ENCODE measurements at places on chromosomes 2 and 18.
A peak's percentile ranks its signal among the peaks of the same experiment; 100 is the strongest.

DNA sequence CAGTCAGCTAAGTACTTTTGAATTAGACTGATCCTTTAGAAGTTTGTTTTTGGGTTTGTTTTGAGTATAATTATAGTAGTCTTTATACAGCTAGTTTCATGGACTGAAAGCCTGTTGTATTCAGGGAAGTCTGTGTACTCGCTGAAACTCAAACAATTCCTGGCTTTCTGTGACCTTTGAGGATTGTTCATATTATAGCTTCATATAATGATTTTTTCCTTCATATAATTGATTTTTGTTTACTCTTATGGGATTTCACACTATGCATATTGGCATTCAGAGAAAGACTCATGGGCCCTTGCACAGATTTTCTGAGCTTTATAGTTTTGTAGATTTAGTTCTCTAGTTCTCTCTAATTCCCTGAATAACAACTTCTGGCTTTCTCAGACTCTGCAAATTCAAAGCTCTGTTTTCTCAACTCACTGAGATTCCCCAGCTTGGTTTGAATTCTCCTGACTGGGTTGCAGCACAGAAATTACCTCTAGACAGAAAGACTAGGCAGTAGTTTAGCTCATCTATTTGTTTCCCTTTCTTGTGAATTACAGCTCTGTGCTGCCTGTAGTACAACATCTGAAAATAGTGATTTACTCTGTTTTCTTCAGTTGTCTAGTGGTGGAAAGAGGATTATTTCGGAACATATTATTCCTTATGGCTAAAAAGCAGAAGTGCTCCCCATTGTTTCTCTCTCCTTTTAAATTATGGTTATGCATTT, 495.9 kb upstream of the CNTNAP5 start:
- no peak for DNase-seq

GRCh38 chr2:33135645-33136044, 188.9 kb downstream of the LTBP1 start:
- DNase-seq: no peak

GRCh38 chr2:166388481-166389070, 12.8 kb upstream of the SCN9A start:
- DNase-seq: no peak

GRCh38 chr2:182316950-182317349, 109.9 kb downstream of the PDE1A start:
- DNase-seq: no peak

DNA sequence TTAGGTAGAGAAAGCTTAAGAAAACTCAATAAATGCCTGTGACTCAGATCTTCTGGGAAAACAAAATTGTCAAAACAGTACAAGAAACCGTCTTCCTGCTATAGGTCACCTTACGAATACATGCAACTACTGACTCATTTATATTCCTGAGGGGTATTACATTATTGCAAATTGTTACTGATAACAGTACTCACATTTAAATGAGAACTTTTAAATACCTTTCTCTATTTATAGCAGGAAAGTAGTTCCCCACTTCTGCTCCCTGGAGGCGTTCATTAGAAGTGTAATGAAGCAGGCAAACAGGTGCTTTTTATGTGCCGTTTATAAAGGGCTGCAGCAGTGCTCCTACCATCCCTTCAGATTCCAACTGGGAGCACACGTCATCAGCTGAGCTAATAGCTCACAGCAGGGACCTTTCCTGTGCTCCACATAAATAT, 65.1 kb upstream of the RPRM start:
- peak; percentile 65 for DNase-seq

- no peak for DNase-seq
These were observed 347.6 kb upstream of the KCNJ3 start for GRCh38 chr2:154350911-154351310.

DNA sequence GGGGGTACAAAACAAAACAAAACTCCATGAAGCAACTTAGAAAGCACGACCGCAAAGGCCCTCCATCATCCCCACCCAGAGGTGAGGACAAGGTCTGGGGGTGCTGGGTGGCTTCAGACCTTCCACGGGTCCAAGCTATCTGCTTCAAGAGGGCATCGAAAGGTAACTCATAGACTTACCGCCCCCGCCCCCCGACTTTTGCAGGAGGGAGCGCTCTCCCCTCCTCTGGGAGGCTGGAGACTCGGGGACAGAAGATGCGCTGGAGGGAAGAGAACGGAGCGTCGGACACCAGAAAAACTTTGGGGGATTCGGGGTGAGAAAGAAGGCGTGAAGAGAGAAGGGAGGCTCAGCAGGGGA, 300 bp upstream of the STON1 start:
- DNase-seq: no peak

DNA sequence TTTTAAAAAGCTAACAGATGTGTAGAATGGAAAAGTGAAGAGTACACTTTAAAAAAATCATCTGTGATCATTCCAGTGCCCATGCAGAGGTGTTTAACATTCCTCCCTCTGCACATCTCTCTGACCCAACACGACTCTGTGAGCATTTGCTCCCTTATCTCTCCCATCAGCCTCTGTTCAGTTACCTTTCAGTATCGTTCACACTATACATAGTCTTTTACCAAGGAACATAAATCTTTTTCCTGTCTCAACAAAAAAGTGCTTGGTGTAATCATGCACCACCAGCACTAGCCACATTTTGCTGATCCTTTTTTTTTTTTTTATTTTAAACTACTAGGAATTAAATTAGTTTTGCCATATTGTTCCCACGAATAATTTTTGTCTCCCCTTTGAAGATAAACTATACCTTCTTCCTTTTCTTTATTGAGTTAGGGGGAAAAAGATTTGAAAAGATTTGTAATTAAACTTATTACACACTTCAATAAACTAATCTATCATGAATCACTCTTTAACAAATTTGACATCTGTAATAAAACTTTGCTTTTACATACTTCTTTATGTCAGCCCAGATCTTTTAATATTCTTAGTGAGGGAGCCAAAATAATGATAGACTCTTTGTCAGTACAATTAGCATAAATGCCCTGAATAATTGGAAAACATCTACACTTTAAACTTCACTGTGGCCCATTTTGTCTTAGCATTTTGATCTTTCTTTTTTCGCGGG, 489.8 kb upstream of the FANCL start:
- DNase-seq: no peak

- peak; percentile 21 for DNase-seq
These were observed 14.9 kb upstream of the SNED1 start for GRCh38 chr2:240983361-240983995.

DNA sequence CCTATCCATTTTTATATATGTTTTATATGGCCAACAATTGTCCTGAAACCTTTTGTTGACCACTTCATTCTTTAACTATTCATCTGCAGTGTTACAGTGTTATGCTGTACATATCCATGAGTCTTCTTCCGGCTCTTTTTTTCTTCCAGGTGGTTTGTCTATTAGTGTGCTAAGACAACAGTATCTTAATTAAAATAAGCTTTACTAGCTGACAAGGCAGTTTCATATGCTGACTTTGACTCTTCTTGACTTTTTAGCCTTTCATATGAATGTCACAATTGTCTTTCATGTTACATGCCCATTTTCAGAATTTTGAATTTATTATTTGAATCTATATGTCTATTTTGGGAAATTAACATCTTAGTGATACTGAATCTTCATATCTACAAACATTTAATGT, 1249.0 kb downstream of the DPP10 start:
- DNase-seq: no peak

DNA sequence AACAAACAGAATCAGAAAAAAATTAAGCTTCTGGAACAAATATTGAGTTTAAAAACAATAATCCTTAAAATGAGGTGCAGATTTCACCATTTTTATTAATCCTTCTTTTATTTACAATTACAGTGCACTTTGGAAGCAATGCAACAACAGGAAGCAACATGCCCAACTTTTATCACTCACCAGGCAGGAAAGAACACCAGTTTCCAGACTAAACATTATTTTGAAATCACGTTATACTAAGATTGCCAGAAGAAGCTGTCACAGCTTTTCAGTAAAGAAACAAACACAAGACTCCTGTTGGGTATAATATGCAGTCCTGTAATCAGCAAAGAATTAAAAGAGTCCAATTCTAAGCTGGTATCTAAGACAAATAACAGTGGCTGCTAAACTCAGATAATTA, 137.9 kb upstream of the ZC3H15 start:
- no peak for DNase-seq

DNA sequence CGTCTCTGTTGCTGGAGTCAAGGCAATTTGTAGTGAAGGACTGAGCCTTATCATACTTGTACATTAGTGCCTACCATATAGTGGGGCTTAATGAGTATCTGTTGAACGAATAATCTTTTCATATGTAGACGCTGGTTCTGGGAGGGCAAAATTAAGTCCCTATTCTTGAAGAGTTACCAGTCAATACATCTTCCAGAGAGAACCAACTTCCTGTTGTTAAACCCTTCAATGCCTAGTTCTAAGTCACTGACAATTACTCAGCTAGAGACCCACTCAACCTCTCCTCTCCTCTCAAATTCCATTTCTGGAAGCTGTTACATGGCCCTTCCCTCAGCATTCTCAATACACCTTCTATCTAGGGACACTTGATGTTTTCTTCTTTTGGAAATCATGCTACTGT, 1.1 kb upstream of the MOB4 start:
- no peak for DNase-seq

DNA sequence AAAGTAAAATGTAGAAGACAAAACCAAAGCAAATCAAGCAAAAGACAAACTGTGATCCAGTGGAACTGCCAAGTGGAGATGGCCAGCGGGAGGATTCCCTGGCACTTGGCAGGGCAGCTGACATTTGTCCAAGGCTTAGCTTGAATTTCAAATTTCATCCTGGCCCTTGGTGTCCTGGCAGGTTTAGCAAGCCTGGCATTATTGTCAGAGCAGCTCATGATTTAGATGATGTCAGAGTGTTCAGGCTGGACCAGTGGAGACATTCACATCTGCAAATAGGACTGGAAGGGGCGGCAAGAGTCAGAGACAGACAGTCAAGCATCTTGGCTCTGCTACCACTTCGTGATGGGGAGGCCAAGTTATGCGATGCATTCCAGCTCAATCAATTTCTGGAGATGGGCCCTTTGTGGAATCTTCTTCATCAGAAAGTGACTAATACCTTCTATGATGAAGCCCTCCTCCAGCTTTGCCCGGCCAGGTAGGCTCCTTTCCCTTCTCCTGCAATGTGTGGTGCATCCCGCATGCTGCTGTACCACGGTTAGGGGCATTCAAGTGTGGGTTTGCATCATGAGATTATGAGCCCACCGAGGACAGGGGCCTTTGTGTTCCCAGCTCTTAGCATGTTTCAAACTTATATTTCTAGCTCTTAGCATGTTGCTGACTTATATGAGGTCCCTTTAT, 199.7 kb downstream of the ANKRD30B start:
- no peak for DNase-seq

GRCh38 chr2:46747297-46747818, 168.2 kb downstream of the MCFD2 start:
- no peak for DNase-seq

DNA sequence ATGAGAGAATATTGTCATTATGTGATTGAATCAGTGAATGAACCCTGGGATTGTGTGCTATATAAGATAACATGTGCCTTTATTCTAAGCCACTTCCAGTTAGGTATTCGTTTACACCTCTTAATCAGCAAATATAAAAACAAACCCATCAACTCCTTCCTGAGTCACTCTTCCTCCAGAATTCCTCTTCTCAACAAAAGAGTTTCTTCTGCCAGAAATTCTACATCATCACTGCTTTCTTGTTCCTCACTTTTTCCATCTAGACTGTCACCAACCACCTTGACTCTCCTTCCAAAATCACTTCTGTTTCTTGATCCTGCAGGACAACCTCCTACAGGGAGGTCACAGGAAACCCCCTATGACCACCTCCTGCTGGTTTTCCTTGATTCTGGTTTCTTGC, 261.4 kb downstream of the CYP26B1 start:
- no peak for DNase-seq

DNA sequence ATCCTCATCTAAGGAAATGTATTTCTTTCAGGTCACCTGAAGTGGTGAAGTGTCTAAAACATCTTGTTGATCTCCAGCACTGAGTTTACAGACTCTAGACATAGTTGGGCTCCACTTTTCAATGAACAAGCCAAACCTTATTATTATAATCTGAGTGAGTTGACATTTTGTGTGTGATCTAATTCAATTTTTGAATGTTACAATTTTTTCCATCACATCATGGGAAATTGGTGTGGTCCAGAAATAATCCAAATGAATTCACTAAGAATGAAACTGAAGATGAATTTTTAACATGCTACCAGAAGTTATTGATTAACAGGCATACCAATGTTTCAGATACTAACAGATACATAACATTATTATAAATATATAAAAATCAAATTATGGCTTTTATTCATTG, 75.6 kb upstream of the EFEMP1 start:
- DNase-seq: no peak

GRCh38 chr2:216796115-216796840, 63.6 kb downstream of the TNP1 start:
- no peak for DNase-seq

DNA sequence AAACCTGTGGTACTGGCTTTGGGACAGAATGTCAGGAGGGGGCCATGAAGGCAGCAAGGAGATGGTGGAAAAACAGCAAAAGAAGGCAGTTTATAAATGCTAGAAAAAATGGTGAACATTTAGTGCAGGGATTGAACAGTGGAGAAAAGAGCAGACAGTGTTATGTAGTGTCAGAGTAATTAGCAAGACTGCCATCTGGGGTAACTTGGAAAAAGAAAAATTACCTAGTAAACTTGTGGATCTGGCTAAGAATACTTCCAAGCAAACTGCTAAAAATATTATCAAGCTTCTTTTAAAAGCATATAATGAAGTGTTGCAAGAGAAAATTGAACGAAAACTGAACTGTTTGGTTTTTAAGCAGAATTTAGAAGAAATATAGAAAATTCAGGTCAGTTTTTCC, 267.8 kb downstream of the INSIG2 start:
- no peak for DNase-seq

- DNase-seq: no peak
These were observed 6.5 kb upstream of the KCNG2 start for GRCh38 chr18:79790996-79791972.

DNA sequence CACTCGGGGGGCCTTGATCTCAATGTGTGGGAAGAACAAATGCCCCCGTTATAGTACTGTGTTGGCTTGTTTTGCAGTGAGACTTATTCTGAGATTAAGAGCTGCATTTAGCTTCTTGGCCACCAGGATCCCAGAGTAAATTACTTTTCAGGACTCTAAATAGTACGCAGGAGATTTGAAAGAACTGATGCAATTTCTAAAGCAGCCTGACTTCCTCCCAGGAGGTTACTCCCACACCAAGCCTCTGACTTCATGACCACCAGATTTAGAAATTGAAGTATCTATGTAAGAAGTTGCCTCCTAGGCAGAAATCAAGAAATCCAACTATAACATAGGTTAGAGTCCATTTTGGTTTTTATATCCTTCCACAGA, 67.0 kb downstream of the FEZ2 start:
- no peak for DNase-seq

GRCh38 chr2:159617646-159618045, 1.3 kb upstream of the BAZ2B start:
- DNase-seq: no peak

GRCh38 chr2:167733747-167734146, 513.6 kb downstream of the STK39 start:
- no peak for DNase-seq
